ENCODE measurements at places on chromosomes 3 and 15.

GRCh38 chr3:9111417-9111816 lies 138.0 kb downstream of the SRGAP3 start:
- no peak for DNase-seq

DNA sequence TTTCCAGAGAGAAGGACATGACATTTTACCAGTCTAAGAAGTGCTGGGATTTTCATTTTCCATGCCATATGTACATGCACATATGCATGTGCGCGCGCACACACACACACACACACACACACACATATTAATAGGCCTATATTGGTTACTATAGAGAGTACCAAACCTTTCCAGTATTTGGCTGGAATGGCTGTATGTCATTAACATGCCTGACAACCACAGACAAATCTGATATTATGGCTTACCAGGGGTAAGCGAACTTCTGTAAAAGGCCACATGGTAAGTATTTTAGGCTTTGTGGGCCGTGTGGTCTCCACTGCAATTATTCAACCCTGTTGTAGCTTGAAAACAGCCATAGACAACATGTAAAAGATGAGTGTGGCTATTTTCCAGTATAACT lies 97.2 kb upstream of the TSPAN3 start:
- no peak for DNase-seq

DNA sequence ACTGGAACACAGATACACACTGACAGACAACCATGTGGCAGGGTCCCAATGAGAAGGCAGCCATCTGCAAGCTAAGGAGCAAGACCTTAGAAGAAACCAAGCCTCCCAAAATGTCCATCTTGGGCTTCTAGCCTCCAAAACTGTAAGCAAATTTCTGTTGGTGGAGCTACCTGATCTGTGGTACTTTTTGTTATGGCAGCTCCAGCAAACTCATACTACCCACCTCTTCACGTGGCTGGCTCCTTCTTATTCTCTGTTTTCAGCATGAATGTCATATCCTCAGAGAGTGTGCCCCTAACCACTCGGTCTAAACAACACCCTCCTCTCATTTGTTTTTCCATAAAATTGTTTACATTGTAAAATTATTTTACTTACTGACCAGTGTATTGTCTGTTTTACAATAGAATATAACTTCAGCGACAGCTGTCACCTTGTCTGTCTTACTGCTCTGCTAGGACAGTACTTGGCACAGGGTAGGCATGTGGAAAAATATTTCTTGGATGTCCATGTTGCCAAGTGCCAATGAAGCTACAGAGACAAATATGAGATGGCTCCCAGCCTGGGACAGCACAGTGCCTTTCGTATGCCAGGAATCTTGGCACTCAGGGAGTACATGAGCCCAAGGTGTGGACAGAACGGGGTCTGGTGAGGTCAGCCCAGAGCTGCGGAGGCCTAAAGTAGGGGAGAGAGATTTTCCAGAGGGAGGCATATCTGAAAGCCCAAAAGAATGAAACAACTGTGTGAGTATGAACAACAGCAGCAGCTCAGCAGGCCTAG lies 17.4 kb upstream of the SLC25A36 start:
- peak; percentile 92 for DNase-seq

DNA sequence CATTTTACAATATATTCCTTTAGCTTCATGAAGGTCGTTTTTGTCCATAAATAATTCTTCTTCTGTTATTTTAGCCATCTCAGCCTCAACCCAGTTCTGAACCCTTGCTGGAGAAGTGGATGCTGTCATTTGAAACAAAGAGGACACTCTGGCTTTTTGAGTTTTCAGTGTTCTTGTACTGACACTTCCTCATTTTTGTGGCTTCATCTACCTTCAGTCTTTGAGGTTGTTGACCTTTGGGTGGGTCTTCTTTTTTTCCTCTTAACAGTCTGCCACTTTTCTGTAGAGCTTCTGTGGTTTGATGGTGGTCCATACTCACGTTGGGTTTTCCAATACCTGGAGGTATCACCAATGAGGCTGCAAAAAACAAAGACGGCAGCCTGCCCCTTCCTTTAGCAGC lies 650.9 kb downstream of the PDCD6IP start:
- DNase-seq = no peak

GRCh38 chr3:149134575-149134974 lies 5.1 kb downstream of the HPS3 start:
- peak; percentile 40 for DNase-seq

DNA sequence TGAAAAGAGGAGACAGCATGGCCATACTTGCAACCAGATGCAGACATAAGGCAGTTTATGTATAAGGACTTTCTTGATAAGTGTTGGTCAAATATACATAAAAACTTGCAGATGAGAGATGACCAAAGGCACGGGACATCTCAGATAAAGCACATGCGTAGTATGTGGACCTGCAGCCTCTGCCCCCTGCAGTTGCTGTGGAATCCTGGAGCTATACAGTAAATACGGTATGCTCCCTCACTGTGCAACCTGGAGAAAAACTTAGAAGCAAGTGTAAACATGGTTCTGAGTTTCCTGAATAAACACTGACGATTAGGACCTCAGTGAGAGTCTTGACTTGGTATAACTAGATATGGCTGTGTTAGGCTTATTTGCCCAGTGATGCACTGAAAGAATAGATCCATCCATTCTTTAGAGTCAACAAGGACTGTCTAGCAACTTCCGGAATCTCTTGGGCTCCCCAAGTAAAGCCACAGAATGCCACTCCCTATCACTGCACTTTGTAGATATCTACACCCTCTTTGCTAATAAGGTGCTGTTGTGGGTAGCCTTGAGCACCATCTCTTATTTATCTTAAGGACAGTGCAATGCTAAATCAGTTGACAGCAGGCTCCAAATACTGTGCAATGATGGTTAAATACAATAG lies 40.2 kb downstream of the GJD2 start:
- no peak for DNase-seq

DNA sequence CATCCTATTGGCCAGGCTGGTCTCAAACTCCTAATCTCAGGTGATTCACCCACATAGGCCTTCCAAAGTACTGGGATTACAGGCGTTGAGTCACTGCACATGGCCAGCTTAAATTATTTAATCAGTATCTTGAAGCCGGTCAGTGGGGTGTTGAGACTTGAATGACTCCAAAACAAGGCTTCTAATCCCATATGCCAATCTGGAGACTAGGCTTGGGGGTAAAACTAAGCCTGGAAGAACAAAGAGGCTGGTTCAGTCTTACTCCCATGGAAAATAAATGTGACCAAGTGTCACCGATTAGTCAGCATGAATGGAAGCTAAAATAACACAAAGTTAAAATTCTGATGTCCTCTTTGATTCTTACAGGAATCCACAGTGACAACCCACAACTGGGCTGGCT lies 509.1 kb downstream of the FOXP1 start:
- DNase-seq = no peak

DNA sequence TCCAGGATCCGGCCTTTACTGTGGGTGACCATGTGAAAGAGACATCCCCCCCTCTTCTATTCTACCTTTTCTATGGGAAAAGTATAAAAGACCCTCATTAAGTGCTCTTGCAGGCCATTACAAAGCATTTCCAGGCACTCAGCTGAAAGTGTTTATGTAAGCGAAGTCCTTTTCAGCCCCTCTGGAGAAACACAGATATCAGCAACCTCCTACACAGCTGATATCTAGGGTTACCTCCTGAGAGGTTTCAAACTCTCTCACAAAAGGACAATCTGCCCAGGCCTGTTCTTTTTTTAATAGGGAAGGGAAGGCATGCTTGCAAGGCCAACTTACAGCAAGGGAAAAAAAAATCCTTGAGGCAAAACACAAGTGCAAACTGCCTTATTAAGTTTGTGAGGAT lies 12.6 kb downstream of the ETV5 start:
- DNase-seq = no peak

GRCh38 chr15:66483131-66483566 lies 14.4 kb downstream of the SNAPC5 start:
- peak; percentile 71 for DNase-seq

- no peak for DNase-seq
Observed at GRCh38 chr3:8775181-8775580, 5.8 kb upstream of the OXTR start.

GRCh38 chr3:111210003-111210711 lies 138.5 kb downstream of the NECTIN3 start:
- no peak for DNase-seq

GRCh38 chr3:28244491-28244890 lies 3.1 kb downstream of the CMC1 start:
- DNase-seq = no peak

DNA sequence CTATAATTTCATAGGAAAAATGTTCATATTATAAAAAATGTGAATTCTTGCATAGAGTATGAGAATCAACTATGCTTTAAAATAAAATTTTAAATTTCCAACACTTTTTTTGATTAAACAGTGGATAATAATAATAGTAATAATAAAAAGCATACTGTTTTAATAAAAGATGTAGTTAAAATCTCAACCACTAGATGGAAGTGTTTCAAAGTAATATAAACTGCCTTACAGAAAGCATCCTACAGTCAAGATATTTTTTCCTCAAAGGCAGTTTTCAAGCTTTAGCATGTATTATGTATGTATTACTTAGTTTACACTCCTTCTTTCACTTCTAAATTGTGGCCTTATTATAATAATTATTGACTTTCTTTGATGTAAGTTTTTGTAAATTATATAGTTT lies 217.5 kb downstream of the CHL1 start:
- no peak for DNase-seq

- no peak for DNase-seq
Observed at GRCh38 chr15:57895291-57895690, 170.2 kb downstream of the ALDH1A2 start.

DNA sequence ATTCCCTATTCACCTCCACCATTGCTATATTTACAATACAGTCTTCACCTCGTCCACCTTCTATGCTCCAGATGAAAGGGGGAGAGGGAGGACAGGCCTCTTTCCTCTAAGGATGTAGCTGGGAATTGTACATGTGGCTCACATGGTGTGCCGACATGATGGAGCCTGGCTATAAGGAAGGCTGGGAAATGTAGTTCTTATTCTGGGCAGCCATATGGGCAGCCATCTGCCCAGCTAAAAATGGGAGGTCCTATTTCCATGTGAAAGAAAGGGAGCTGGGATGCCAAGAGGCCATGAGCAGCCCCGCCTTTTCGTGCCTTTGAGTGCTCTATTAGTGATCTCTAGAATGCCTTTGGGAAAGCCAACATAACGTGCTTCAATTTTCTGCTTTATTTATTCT lies 27.1 kb upstream of the MGLL start:
- no peak for DNase-seq

DNA sequence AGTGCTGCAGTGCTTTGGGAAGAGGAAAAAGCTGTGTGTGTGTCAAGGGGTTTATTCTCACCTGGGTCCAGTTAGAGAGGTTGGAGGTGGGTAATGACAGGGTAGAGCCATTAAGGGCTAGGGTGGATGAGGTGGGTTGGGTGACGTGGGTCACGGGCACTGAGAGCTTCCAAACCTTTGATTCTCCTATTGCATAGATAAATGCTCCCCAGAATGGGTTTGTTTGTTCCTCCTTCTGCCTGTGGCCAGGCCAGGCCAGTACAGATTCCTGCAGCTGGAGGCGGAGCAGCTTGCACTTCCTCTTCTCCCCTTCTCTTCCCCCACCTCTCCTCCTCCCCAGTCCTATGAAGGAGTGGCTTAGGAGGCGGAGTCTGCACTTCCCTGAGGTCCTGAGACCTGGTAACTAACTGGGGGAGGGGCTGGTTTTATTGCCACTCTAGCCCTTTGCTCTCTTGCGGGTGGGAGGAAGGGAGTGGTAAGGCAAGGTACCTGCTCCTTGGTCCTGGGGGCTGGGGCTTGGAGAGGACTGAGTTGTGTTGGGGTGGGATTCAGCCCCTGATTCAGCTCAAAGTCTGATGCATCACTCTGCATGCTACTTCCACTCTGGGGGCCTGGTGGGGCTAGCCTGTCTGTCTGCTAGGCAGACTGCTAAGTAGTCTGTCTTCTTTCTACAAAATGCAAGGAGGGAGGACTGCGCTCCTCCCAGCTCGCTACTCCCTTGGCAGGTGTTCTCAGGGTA lies 3.5 kb downstream of the SPINT1 start:
- DNase-seq = peak; percentile 88

- DNase-seq = no peak
Observed at GRCh38 chr3:69219101-69219708, 96.8 kb upstream of the LMOD3 start.

- DNase-seq = no peak
Observed at GRCh38 chr3:99971761-99972160, 142.5 kb downstream of the FILIP1L start.

- DNase-seq = no peak
Observed at GRCh38 chr3:129599607-129600006, 6.9 kb downstream of the PLXND1 start.

GRCh38 chr3:57729334-57730045 lies 26.6 kb upstream of the SLMAP start:
- no peak for DNase-seq

DNA sequence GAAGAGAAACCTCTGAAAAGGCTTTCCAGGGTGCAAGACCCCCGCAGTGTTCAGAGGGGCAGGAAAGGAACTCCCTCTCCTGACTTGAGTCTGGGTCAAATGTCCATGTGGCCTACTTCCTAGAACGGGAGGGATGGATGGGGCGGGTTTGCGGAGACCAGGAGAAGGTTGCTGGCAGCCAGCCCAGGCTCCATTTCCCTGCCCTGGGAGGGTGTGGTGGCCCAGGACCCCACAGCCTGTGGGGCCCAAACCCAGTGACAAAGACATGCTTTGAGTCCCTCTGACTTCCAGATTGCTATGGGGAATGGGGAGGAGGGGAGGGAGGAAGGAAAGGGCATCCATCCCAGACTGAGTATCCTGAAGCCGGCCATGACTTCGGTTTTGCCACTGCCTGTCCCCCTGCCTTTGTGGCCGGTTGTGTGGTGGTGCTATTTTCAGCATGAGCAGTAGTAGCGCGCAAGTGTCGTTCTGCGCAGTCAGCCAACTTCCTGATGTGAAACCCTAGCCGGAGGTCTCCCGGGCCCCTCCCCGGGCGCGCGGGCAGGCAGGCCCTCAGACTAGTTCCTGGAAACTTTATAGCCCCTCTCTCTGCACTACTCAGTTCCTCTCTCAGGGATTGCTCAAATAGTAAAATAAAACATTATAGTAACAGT lies 24.4 kb downstream of the MAGEF1 start:
- DNase-seq = no peak

GRCh38 chr3:112003321-112004080 lies 4.8 kb downstream of the TAGLN3 start:
- no peak for DNase-seq

- no peak for DNase-seq
Observed at GRCh38 chr3:160842021-160843005, 86.3 kb downstream of the PPM1L start.

- DNase-seq = no peak
Observed at GRCh38 chr15:69734699-69735098, 282.1 kb downstream of the RPLP1 start.

DNA sequence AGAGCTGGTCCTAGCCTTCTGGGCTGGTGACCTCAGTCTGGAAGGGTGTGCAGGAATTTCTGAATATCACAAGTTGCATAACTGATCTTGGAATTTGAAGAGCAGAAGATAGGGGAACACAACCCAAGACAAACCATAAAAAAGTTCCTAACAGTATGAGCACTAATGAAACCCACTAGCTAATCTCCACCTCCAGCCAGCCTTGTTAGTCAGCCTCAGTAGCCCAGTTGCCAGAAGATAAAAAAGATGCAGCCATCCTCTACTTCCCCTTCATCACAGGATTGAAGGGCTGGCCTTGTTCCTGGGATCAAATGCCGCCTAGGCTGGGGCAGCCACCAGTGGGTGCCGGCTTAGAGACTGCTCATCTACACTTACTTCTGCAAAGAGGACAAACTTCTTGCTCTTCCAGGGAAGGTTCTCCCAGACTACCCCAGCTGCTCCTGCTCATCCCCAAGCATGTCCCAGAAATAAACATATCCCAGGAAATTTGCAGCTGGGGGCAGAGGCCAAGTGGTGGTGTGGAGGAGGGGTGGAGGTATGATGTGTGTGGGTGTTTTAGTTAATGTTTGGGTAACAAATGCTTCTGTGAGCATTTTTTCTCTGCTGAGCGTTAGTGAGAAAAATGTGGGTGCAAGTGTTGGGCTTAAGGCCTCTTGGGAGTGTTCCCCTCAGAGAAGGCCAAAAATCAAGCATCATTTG lies 9.2 kb upstream of the ITGA11 start:
- no peak for DNase-seq
